Effector memory CD4-positive, alpha-beta T cell (primary cell): ENCODE measurements at places on chromosomes 5 and 9.
A peak's percentile ranks its signal among the peaks of the same experiment; 100 is the strongest.

GRCh38 chr9:14812806-14813205, 90.3 kb upstream of the CER1 start:
- DNase-seq, result no peak

DNA sequence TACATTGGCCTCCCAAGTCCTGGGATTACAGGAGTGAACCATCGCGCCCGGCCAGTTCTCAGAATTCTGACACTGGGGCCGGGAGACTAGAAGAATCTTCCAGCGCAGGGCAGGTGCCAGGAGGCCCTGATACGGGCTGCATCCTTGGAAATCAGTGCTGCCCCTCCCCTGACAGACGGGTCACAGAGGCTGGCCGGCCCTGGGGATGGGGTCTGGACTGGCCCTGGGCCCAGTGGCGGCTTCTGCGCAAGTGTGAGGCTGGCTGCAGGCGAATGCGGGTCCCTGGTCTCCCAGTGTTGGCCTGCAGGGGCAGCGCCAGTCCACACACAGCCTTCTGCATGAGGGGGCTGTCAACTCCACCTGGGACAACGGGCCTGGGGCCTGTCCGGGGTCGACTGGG, 831 bp upstream of the TBC1D9B start:
- DNase-seq, result no peak

DNA sequence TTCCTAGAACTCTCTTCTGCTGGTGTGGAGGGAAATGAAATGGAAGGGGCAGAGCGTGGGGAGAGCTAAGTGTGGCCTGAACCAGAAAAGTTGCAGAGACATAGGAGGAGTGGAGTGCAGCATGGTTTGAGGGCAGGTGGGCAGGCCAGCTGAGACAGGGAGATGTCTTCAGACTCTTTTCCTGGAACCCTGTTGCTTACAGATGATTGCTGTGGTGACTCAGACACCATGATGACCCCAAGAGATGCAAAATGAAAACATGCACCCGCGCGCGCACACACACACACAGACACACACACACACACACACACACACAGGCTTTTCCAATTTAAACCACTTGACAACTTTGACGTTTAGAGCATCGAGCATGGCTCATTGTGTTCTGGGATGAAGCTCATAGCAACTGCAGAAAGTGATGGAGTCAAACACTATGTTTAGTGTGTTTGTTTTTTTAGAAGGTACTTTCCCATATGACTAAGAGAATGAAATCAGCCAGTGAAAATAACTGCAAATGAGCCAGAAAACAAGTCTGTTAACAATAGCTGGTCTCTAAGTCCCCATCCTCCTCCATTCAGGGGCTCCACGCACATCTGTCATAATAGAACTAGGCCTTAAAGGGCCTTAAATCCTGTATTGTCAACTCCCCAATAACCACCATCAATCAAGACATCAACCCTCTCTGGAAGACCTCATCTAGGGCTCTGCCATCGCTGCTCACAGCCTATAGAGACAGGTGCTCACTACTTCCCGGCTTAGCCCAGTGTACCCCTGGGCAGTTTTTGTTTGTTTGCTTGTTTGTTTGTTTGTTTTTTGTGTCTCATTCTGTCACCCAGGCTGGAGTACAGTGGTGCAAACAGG, 9.6 kb downstream of the TMOD1 start:
- DNase-seq, result no peak

GRCh38 chr9:16032799-16033198, 480.0 kb downstream of the CCDC171 start:
- no peak for DNase-seq

DNA sequence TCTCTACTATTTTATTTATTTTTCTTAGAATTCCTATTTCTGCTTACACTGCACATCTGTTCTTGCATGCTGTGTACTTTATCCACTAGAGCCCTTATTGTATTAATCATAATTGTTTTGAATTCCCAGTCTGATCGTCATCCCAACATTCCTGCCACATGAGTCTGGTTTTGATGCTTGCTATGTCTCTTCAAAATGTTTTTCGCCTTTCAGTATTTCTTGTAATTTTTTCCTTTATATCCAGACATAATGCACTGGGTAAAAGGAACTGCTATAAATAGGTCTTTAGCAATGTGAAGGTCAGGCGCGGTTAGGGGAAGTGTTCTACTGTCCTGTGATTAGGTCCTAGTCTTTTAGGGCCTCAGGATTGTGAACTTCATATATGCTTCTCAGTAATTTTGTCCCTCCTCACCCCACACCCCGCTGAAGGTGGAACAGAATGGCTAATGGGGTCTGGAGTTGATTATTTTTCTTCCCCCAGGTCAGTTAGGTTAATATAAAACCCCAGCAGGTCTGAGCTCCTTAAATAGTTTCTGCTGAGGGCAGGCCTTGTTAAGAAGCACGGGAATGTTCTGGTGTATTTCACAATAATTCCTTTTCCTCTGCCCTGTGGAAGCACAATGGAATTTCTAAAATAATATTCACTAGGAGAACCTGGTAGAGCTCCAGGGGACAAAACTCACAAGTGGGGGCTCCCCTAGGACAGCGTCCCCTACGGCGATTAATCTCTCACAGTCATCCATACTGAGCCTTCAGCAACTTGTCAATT, 146.6 kb upstream of the TUT7 start:
- no peak for DNase-seq

GRCh38 chr9:127970401-127971313, 10.1 kb downstream of the EEIG1 start:
- DNase-seq, result peak; percentile 45
